ENCODE measurements at places on chromosomes 7 and 10. TPM values are rescaled to one million over a fixed set of nuclear protein-coding genes. Genes with fewer than 3 reads are reported as not detected.

NPSR1 gene
- polyA plus RNA-seq, result not detected

CHCHD1 gene
- polyA plus RNA-seq, result 66.3 TPM

VWDE gene
- 0.05 TPM for polyA plus RNA-seq

DNA sequence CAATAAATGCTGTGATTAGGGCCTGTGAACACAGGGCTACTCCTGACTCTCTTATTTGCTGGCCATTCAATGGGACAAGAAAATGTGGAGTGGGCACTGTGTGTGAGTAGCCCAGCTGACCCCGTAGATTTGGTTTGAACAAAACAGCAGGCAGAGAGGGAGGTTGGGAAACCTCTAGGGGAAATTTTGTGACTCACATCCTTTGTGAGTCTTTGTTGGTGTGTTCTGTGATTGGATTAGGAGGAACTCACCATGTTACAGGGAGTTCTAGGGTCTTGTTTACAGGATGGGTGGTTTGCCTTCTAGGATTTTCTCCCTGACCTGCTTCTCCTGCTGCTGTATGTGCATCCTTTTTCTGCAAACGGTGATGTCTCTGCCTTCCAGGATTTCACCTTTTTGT is 128.3 kb upstream of the MKI67 start:
- no peak for DNase-seq

GRCh38 chr7:36749282-36749960 is 25.1 kb upstream of the AOAH start:
- DNase-seq, result no peak

- no peak for DNase-seq
Measured at GRCh38 chr10:114713525-114714090, 55.5 kb upstream of the ABLIM1 start.

DNA sequence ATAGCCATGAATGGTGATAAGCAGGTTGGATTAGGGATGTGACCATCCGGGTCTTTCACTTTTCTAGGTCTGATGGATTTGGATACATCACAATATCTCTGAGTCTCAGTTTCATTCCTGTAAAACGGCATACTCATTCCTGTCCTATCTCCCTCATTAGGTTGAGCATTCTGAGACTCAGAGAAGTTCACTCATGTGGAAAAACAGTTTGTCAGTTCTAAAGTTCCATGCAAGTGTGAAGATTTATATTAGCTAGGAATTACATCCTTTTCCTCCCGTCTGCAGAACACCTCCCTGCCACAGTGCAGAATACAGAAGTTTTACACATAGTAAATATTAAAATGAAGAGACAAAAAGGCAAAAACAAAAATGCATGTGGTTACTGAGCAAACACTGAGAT is 94.2 kb upstream of the SLC25A13 start:
- no peak for DNase-seq

Measured in GM23248 (cell line).